ENCODE measurements at places on chromosomes 6 and 20.

DNA sequence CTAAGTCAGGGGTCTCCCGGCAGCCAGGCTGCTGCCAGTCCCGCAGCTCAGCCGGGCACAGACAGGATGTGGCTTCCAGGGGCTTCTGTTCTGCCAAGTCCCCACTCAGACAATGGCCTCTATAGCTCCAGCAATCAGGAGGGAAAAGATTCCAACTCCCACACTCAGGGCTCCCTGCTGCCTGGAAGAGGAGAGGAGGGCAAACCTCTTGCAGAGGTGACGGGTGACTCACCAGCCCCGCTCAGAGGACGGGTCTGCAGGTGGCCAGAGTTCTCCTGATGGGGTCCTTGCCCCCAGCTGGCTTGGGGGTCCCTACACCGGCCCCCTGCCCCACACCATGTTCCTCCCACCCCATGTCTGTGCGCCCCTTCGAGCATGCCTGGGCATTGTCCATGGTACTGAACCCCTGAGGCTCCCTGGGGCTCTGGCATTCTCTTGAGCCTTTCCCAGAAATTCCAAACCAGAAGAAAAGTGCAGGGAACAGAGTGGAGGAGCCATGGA is 32.6 kb downstream of the NTSR1 start:
- DNase-seq = no peak

GRCh38 chr6:80363501-80364122 is 257.1 kb downstream of the BCKDHB start:
- DNase-seq = no peak

GRCh38 chr20:1651268-1652058 is 6.1 kb downstream of the SIRPG start:
- DNase-seq = no peak

- DNase-seq = no peak
Measured at GRCh38 chr6:75285283-75285639, 669 bp upstream of the TMEM30A start.

DNA sequence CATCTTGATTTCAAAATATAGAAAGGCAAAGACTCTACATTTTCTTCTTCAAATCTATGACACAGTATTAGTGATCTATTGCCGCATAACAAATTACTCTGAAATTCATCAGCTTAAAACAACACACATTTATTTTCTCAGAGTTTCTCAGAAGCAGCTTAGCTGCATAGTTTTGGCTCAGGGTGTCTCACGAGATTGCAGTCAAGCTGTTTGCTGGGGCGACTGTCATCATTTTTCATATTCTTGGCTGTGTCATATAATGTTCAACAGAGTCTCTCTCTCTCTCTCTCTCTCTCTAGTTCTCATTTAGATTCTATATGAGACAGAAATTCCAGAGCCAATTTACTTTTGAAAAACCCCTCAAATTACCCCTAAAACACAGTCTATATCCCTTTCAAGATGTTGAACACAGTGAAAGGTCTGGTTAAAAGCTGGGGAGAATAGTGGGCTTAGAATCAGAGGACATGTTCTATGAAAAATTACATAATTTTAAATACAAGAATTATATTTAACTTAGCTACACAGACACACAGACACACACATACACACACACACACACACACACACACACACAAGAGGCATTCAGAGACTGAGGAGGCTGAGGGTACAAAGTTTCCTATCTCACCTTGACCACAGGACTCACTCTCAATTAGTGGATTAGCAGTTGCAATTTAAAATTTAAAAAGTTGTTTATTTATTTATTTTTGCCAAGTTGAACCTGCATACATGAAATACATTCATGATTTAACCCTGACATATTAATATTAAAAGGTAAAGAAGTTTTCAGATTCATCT is 86.7 kb downstream of the MKKS start:
- DNase-seq = no peak
